ENCODE measurements at places on chromosomes 5 and 9.

DNA sequence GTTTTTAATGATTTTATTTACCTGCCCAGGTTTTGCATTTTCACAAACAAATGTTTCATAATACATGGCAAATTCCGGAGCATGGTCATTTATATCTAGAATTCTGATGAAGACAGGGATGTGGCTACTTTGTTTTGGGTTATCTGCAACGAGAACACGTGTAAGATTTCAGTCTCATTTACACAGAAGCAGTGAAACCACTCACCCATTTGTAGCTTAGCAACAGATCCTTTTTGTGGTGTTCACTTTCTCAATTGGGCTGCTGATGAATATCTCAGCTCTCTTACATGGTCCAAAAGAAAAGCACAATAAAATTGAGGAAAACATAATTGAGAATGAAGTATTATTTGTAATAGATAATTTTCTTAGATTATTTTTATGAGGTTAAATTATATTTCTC is 148.6 kb downstream of the CDH9 start:
- no peak for DNase-seq

DNA sequence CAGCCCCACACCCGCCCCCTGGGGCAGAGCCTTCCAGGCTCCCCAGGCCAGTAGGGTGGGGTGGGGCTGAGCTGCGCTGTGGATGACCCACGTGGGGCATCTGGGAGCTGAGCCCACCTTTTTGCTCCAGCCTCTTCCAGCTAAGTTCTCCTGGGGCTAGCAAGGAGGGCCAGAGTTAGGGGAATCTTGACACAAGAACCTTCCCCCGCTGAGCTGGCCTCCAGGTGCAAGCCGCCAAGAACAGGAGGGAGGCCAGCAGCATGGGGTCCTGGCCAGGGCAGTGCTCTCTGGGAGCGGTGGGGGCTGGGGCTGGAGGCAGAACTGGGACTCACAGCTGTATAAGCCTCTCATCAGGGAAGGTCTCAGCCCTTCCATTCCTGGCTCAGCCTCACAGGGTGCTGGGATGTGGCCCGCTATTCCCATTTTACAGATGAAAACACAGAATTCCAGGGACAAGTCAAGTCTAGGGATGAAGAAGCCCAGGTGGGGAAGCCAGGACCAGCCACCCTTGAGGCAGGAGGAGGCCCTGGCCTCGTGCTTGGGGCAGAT is 21.5 kb downstream of the SARDH start:
- peak; percentile 79 for DNase-seq

DNA sequence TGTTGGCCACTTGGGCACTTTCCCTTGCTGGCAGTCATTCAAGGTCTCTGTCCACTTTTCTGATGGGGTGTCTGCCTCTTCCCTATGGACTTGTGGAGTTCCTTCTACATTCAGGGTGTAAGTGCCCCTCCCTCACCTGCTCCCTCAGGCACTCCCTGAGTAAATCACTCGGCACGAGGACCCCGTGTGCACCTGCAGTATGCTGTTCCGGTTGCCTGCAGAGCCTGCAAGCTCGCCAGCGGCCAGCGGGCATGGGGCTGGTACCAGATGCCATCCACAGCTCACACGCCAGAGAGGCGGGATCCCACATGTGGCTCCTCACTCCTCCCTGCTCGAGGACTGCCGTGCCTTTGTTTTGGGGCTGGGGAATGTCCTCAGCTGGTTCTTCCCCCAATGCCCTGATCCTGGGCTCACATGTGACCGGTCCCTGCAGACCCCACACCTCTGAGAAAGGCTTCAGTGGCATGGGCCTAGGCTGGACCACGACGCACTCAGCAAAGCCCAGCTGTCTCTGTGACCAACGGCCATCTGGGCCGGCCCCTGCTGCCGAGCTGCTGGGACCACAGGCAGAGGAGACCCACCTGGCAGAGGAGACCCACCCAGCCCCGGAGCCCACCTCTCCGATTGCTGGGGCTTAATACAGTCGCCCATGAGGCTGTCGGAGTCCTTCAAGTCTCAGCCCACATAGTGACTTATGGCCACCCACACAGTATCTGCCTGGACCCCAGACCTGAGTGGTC is 46.1 kb upstream of the CLPTM1L start:
- DNase-seq, result no peak

GRCh38 chr9:35070823-35071813 is 1.3 kb downstream of the VCP start:
- peak; percentile 6 for DNase-seq

DNA sequence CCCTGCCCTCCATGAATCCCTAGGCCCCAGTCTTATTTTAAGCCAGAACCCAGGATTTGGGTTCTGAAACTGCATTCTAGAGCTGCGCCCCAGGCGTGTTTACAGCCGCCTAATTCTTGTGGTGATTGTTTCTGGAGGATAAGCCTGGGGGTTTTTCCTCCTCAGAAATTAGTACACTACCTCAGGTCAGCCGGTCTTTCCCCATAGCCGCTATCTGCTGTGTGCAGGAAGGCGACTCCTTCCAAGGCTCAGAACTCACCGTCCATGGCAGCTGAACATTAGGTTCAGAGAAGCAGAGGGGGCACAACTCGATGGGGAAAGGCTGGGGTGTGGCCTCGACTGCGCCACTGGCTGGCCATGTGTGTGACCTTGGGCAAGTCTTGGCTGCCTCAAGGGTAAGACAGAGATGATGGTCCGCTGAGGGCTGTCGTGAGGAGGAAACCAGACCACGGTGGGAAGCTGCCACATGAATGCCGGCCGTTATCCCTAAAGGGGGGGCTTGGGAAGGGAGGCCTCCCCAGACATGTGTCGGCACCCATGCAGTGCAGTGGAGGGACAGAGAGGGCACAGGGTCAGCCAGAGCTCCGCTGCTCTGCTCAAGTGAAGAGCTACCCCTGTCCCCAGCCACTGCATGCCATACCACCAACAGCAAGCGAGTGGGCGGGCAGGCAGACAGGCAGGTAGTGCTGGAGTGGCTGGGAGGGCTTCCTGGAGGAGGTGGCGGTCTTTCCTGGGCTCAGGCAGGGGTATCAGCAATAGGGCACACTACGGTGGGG is 28.9 kb downstream of the SHB start:
- DNase-seq, result no peak

DNA sequence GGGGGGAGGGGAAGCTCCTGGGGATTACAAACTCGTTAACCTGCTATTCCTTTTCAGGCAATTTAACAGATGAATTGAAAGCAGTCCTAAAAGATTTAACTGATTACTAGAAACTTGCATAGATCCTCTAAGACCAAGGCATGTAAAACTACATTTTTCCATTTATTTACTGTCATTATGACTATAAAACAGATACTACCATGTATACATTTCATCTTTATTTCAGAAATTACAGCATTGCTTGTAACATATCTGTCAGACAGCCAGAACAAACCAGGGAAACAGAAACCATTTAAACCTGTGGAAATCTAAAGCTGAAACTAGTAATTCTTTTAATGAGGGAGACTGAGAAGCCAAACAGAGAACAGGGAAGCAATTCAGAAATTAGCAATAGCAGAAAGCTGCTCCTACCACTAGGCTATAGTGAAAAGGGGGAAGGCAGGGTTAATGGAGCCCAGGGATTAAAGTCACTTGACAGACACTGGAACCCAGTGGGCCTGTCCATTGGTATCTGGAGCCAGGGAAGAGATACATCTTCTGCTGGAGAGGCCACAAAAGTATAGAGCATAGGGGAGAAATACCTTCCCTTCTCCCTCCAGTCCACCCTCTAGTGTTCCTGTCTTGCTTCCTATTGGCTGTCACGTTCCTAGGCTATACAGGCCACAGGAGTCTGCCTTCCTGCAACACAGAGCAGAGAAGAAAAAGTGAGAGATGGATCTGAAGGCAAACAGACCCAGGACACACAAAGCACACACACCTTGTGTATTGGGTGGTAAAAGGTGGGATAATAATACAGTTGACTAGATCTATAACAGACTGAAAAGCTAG is 33.8 kb downstream of the PDCD1LG2 start:
- no peak for DNase-seq

DNA sequence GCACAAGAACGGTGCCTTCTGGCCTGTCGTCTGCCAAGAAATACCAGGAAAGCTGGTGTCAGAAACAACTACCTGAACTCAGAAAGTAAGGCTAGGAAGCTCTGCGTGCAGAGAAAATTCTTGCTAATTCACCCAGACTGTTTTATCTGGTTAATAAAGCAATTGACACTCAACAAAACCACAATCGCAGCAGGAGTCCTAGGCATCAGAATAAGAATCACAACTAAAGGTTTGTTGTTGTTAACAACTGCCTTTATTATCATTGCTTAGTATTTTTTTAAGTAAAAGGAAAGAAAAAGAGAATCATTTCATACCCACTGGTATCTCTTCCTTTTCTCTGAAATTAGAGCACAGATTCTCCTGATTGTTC is 3.9 kb upstream of the ISL1 start:
- no peak for DNase-seq

DNA sequence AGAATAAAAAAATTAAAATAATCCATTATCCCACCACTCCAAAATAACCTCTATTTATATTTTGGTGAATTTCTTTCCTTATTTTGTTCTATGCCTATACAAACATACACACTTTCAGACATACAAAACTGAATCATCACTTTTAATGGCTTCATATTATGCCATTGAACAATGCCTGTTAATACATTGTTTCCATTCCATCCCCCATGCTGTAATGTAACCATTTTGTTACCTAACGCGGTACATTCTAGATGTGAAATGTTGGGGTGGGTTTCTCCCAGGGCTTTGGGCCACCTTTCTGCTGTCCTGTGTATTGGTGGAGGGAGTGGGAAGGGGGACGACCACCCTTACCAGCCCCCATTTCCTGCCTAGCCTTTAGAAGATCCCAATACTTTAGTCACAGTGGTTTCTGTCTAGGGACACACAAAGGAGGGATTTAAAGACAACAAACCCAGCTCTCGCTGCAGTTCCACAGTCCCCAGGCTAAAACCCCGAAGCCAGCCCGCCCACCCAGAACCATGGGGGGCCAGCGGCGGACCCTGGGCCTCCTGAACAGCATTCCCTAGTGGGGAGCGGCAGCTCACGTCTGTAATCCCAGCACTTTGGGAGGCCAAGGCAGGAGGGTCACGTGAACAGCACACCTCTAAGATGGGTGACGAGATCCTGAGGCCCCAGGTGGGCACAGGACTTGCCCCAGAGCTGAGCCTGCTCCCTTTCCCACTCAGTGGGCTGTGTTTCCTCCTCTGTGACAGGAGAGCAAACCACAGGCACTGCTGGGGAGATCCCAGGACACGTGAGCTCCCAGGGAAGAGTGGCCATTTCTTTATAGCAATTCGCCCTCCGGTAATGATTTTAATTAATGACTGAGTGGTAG is 56.9 kb upstream of the STXBP1 start:
- DNase-seq, result no peak

DNA sequence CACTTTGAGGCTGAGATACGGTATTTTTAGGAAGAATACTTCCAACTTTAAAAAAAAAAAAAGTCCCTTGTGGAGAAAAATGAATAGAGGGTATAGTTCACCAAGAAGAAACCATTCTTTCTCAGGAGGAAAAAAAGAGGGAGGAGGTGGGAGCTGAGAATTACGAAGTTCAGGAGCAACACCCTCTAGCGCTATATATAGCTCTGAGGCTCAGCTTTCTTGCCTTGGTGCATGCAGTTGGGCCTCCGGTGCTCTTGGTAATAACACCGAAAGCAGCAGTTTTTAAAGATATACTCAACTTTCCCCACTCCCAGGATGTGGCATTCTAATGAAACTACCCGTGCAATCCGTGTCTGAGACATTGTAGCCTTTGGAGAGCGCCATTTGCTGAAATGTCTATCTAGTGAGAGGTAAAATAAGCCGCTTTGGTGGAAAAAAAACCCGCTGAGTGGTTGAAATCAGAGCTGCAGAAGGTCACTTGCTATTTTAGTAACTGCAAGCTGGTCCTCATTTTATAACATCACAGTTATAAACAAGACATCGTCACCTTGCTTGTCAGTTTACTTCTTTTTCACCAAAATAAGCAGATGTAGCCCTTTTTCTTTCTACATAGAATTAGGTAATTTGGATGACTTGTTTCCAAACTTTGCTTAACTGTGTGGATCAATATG is 156.4 kb downstream of the RORB start:
- no peak for DNase-seq

DNA sequence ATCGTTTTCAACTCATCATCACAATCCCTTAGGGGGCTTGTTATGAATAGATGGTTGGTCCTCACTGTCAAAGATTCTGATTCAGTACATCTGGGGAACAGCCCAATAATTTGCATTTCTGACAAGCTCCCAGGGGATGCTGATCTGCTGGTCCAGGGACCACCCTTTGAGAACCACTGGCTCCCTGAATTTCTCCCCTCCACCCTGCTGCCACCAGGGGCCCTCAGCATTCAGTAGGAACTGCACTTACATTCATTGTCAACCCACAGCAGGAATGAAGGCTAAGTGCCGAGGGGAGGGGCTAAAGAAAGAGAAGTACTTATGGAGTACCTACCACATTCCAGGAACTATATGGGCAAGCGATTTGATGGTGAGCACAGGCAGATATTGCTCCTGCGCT is 85.9 kb downstream of the BOD1 start:
- no peak for DNase-seq

- no peak for DNase-seq
Measured at GRCh38 chr9:114803479-114804265, 2.2 kb downstream of the TNFSF15 start.

- DNase-seq, result no peak
Measured at GRCh38 chr5:174307031-174307408, 261.5 kb downstream of the NSG2 start.

GRCh38 chr9:10764481-10764880 is 151.7 kb upstream of the PTPRD start:
- no peak for DNase-seq

- DNase-seq, result no peak
Measured at GRCh38 chr9:6382681-6383080, 30.3 kb upstream of the UHRF2 start.

GRCh38 chr5:124824637-124825158 is 78.3 kb upstream of the ZNF608 start:
- no peak for DNase-seq

DNA sequence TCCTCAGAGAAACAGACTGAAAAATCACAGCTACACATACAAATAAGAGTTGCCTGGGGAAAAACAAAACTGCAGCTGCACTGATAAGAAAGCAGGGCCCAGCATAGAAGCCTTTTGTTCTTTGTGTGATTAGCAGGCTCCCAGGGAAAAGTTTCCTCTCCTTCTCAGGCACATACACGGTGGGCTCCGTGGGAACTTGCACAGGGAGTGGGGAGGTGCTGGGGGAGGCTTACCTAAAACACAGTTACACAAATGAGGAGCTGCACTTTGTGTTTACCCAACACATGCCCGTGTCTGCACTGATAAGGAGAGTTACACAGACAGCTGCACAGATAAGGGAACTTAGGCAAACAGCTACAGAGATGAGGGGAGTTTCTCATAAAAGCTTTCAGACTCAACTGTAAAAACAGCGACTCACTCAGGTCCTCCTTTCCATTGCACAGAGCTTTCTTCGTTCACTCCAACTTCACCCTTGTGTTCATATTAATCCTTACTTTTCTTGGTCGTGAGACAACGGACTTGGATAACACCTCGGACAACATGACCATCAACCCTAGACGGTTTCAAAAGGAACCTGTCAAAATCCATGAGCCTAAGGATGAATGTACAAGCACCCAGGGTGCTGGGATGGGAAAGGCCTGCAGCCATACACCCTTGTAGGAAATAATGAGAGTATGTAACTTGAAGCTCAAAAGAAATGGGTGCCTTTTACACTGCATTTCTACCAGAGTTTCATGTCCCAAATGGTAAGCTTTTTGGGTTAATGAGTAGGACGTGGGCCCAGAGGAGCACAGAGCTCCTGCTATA is 50.8 kb downstream of the SERINC5 start:
- DNase-seq, result no peak
